ENCODE measurements at places on chromosomes 4 and X.
A peak's percentile ranks its signal among the peaks of the same experiment; 100 is the strongest.

GRCh38 chrX:25640276-25640675 is 497.9 kb upstream of the MAGEB18 start:
- no peak for DNase-seq

DNA sequence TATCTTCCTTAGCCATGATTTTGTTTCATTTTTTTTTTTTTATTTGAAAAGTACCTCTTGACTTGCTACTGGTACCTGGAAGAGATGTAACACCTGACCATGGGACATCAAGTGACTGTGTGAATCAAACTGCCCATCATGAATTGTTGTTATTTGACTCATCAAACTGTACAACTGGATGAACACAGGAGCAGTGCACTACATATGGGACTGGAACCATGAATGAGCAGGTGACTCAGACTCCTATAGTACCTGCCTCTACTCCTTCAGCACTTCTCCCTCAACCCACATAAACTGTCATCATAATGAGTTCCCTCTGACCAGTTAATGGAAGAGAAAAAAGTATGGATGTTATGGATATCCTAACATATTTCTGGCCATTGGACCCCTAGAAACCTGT is 15.9 kb upstream of the UBE2D3 start:
- no peak for DNase-seq

- no peak for DNase-seq
These were observed 10.8 kb downstream of the HAUS3 start for GRCh38 chr4:2231082-2231481.

DNA sequence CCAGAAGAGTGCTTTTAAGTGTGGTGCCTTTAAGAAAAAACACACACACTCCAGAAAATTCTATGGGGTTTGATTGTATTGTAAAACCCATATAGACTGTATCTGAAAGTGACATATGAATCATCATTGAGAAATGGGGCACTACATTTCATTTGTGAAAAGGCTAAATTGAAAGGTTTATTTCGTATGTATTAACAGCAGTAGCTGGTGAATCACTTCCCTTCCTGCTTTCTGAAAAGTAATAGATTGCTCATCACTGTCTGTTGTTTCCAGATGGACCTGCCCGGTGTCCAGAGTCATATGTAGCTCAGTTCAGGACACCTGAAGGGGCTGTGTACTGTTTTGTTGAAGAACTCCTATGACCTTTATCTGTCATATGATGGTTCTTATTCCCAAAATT is 28.1 kb upstream of the HPRT1 start:
- DNase-seq, result no peak

DNA sequence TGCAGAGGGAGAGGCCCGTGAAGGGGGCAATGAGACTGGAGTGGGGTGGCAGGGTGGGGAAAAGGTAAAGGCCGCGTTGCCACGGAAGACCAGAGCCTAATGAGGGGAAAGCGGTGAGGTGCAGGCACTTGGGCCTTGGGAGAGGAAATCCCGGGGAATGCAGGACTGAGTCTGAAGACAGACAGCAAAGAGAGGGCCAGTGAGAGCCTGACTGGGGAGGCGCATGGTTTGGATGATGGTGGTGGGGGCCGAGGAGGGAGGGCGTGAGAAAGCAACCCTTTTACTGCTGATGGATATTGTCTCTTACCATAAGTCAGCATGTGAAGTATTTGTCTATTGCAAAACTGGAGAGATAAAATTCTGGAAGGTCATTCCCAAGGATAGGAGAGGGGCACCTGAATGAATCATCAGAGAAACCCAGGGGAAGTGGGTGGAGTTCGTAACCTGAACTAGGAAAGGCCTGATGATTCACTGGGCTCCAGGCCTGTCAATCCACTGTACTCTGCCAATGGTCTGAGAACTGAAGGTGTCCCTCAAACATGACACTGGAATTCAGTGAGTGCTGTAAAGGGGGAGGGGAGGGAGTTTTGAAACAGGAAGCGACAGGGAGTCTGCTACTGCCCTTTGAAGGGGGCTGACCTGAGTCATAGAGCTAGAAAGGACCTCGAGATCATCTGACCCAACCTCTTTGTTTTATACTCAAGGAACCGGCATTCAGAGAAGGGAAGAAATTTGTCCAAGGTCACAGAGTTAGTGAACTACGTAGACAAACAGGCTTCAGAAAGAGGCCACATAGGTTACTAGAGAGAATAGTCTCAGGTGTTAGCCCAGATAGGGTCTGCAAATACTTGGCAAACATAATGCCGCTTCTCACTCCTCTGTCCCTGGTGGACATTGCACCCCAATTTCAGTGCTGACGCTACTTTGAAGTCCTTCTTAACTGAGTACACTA is 52.2 kb downstream of the NALF2 start:
- DNase-seq, result no peak

- no peak for DNase-seq
These were observed 36.8 kb downstream of the CC2D2A start for GRCh38 chr4:15506464-15506863.

- DNase-seq, result no peak
These were observed 194.3 kb upstream of the CT83 start for GRCh38 chrX:116657071-116657470.

- DNase-seq, result no peak
These were observed 35.8 kb downstream of the NAP1L3 start for GRCh38 chrX:93637591-93637990.

- no peak for DNase-seq
These were observed 93.8 kb downstream of the ELOVL6 start for GRCh38 chr4:110104661-110105060.

DNA sequence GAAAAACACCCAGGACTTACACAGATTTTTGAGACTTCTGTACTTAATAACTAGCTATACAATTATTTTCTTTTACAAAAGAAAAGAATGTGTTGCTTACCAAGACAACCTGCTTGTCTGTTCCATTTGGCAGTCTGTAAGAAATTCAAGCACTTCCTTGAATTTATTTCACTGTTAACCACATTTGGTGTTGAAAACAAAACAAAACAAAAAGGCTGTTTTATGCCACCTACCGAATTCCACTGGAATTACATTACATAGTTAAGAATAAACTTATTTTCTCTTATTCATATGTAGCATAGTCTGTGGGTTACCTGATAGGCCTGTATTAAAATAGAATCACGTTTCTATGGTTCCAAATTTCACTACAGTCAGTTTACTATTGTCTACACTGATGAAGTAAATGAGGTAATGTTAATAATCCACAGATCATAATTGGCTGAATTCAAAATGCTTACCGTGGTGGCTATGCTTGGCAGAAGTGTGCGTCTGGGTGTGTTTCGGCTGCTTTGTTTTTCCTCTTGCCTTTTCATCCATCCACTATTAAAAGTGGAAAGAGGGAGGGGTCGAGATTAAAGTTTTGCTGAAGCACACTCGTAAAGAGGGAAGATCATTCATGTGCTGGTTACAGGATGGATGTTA is at the start of gene TLR1:
TSS of gene TLR1 (minus strand) at position 138 of the 642 bp plus-strand sequence. CDS start 5,960 bp downstream, outside the sequence.
- DNase-seq, result no peak

DNA sequence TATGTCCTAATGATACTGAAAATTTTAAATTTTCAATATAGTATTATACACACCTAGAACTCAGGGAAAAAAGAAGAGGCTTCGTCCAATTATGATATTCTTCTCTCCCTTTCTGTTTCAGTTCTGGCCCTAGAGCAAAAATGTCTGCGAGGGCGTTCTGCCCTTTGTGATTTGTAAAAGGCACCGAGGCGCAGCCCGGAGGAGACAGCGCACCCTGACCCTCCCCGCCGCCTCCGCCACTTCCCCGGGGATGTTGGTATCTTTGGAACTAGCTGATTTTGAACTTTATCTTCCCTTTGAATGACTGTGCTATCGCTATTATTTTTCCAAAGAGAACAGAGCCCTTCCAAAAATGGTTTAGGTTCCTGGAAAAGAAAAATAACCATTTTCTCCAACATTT is 173.2 kb upstream of the FAM9B start:
- DNase-seq, result no peak

DNA sequence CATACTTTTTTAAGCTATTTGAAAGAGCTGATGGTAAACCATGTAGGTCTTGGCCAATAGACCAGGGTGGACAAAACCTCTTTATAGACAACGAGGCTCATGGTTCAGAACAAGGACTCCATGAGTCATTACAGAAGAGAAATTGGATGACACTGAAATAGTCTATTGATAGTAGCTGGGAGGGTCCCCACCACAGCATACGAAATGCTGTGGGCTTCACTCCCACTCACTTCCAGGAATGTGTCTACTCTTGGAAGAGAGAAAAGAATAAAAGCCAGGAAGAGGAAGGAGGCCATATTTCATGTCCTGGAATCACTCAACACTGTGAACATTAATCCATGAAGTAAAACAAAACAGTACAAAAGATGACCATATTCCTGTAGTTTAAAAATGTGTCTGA is 82.3 kb upstream of the MXRA5 start:
- DNase-seq, result no peak

GRCh38 chr4:27089186-27089585 is 228.5 kb downstream of the STIM2 start:
- no peak for DNase-seq

DNA sequence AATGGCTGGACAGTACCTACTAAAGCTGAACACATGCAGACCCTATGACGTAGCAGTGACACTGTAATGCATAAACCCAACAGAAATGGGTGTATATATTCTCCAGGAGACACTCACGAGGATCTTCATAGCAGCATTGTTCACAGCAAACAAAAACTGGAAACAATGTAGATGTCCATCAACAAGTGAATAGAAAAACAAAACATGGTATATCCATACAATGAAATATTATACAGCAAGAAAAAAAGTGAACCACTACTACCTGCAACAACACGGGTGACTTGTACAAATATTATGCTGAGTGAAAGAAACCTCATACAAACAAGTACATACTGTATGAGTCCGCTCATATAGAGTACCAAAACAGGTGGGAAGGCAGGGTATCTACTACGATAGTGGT is 16.5 kb downstream of the ARHGEF6 start:
- DNase-seq, result no peak

DNA sequence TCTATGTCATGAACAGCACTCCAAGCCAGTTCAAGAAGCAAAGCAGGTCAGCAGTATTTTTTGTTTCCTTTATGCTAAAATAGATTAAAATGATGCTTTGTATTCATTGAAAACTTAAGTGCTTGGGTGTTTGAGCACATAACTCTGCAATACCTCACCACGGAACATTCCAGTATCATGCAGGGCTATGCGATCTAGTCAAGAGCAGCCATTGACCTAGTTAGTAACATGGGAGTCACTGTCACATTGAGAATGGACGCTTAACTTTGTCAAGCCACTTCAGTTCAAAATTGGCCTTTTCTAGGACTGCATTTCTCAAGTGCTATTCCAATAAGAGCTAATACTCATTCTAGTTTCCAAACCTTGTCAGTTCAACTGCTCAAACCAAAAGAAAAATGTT is 160.1 kb upstream of the FSTL5 start:
- DNase-seq, result no peak

DNA sequence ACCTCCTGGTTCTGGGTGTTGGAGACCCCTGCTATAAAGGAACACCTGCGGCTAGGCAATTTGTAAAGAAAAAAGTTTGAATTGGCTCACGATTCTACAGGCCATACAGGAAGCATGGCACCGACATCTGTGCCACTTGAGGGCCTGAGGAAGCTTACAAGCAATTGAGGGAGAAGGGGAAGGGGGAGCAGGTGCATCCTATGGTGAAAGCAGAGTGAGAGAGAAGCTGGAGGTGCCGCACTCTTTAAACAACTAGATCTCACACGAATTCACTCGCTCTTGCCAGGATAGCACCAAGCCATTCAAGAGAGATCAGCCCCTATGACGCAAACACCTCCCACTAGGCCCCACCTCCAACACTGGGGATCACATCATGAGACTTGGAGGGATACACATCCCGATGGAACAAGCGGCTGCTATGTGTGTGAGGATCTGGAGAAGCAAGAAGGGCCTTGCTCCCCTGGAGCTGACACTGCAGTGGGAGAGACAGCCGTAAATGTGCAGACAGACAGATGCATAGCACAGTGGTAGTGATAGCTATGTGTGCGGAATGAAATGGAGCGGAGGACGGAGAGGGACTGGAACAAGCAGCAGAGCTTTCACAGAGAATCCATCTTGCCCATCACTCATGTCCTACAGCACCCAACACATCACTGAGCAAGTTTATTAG is 60.7 kb upstream of the HELT start:
- DNase-seq, result no peak

DNA sequence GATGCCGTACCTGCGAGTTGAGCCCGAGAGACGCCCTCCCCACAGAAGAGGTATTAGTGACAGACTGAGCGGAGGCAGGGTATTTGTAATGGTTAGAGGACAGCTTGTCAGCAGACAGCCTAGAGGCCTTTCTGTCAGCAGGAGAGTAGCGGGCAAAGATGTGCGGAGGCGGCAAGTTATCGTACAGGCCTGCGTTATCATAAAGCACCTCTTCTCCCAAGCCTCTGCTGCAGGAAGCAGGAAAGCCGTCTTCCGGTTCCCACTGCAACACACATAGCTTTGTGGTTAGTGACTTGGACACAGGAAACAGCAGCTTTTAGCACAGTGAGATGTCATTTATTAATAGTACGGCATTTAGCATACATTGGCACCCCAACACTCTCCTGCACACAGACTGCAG is 158.3 kb downstream of the AFAP1 start:
- no peak for DNase-seq

GRCh38 chr4:88211473-88212252 is 53.2 kb upstream of the ABCG2 start:
- peak; percentile 15 for DNase-seq

- DNase-seq, result no peak
These were observed 575.3 kb downstream of the TRIML1 start for GRCh38 chr4:188714501-188714900.

DNA sequence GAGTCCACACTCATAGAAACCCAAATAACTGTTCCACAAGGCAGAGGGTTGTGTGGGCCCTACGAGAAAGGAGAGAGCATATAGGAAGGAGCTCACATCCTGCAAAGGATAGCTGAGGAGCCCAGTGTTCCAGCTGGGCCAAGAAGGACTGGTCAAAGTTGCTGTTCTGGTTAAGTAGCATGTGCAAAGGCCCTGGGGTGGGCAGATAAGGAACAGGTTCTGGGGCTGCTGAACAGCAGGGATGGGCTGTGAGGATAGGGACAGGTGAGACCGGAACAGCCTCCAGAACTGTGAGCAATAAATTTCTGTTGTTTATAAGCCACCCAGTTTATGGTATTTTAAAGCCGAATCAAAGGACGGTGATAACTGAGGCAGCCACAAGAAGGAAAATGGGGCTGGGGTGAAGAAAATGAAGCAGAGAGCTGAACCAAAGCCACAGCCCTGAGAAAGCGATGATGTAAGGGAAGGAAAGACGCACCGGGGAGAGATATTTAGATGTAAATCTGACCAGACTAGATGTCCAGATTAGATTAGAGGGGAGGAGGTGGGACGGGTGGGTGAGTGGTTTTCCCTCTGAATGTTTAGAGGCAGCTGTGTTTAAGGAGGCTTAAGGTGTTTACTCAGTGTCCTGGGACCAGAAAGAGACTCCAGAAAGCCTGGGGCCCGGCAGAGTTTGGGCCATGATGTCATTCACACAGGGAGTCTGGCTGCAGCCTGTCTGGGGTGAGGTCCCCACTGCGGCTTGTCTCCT is 180.8 kb upstream of the BCOR start:
- no peak for DNase-seq

All from NCI-H1092 (cell line).